ENCODE measurements at places on chromosomes 4 and X. TPM values are rescaled to one million over a fixed set of nuclear protein-coding genes. Genes with fewer than 3 reads are reported as not detected.

- H3K36me3 ChIP-seq: no peaks in the 10 kb centered on the region
- DNase-seq: no peak
- H3K27ac ChIP-seq: peak overlapping the region; percentile 79
- H3K4me3 ChIP-seq: no peak overlapping the region
These were observed 556.1 kb upstream of the TENM3 start for GRCh38 chr4:181687116-181687515.

DNA sequence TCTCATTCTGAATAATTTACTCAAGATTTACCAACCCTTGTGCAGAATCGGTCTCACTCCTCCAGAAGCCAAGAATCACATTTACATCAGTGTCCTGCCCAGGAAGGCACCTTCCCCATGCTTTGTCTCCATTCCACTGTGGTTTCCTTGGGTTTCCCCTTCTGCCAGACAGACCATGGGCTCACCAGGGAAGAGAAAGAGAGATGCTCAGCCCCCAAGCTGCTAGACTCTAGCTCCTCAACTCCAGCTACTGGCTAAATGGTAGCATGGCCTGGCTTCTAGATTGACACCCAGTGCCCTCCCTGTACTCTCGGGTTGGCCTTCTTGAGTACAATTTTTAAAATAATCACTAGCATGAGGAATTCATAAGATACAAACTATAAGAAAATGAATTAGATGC is 12.9 kb downstream of the TLR10 start:
- no peak for DNase-seq
- H3K4me1 ChIP-seq: 0 out of 2 replicates have a peak, but pooled peaks cover 4% of the 10 kb centered on the region
- no peak overlapping the region for H3K4me3 ChIP-seq
- no peak overlapping the region for H3K27ac ChIP-seq
- H3K36me3 ChIP-seq: no peaks in the 10 kb centered on the region

DNA sequence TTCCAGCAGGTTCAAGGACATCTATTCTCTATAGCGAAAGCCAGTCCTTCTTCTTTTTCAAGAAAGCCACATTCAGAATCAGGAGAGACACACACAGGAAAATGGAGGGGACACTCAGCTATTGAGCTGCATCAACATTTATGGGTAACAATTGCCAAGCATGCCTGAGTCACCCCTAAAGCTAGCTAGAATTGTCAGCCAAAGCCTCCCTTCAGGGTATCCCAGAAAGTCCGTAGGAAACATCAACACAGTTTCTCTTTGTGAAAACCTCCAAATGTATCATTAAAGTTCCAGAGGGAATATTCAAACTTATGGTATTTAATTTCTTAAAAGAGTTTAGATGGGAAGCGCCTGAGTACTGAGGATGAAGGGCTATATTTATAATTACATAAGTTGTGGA is 331.1 kb upstream of the SLC7A11 start:
- H3K27me3 ChIP-seq: no peaks in the 10 kb centered on the region
- 0 out of 2 replicates have a peak overlapping the region, but pooled peaks have one; percentile 34 for H3K4me3 ChIP-seq
- no peaks in the 10 kb centered on the region for H3K36me3 ChIP-seq
- H3K27ac ChIP-seq: no peak overlapping the region
- peak; percentile 46 for DNase-seq

Gene ABCD1
- total RNA-seq: 24.4 TPM

Gene MTMR8
- total RNA-seq: not detected

DNA sequence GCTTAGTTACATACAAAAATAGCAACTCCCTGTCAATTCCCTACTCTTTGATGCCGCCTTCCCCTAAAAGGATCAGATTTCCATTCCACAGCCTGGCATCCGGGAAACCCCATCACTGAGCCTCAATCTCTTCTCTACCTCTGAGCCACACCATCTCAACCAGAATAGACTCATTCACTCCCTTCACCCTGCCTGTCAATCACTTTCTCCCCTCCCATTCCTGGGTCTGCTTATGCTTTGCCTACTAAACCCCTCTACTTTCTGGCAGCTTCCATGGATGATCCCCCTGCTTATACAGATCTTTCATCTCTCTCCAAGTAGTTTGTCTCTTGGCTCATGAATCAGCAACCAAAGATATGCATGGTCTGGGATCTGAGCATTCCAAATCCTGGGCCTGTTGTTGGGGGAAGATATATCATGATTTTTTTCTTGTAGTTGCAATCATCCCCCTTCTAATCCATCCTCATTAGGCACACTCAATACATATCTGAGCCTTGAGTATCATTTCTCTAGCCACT is 2.6 kb downstream of the AMER1 start:
- H3K4me1 ChIP-seq: peaks cover 18% of the 10 kb centered on the region
- no peaks in the 10 kb centered on the region for H3K36me3 ChIP-seq
- peak; percentile 19 for DNase-seq

DNA sequence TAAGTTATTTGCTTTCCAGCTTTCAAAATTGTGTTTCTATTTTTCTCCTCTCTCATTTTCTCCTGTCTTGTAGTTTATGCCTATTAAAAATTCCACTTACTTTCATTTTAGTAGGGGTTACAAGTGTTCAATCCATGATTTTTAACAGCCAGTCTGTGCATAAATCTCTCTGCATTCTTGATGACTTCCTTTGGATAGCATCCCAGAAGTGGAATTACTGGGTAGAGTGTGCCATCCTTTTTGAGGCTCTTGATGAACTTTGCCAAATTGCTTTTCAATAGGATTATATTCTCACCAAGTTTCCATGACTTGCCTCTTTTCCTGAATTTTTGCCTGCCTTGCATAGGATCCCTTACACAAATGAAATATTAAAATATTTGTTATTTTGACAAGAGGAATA is 58.5 kb downstream of the DIPK2B start:
- DNase-seq: no peak
- H3K27me3 ChIP-seq: no peaks in the 10 kb centered on the region

DNA sequence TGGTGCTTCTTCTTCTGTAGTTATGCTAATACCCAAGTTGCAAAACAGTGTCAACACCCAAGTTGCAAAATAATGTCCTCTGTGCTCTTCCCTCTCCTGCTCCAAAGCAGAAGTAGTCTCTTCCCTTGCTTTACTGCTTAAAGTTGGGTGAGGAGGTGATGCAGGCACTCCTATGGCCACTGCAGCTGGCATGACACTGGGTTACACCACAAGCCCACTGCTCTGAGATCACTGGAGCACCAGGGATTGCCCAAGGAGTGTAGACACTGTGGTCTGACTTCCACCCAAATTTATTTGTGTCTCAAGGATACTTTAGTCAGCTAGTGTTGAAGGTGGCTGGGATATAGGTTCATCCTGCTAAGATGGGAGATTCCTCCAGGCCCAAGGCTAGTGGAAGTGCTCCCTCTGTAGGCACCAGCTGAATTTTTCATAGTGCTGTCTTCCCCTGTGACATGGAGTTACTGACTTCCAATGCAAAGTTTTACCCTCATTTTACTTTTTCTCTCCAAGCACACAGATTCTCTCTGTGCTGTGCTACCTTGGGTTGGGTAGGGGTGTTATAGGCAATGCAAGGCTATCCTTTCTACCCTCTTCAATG is 196.2 kb upstream of the TENT5D start:
- no peaks in the 10 kb centered on the region for H3K27me3 ChIP-seq
- no peaks in the 10 kb centered on the region for H3K36me3 ChIP-seq
- DNase-seq: no peak

Gene GUCY1B1
- total RNA-seq: 2.1 TPM
